ENCODE measurements at places on chromosomes 1 and 21. TPM values are rescaled to one million over a fixed set of nuclear protein-coding genes. Genes with fewer than 3 reads are reported as not detected.

DNA sequence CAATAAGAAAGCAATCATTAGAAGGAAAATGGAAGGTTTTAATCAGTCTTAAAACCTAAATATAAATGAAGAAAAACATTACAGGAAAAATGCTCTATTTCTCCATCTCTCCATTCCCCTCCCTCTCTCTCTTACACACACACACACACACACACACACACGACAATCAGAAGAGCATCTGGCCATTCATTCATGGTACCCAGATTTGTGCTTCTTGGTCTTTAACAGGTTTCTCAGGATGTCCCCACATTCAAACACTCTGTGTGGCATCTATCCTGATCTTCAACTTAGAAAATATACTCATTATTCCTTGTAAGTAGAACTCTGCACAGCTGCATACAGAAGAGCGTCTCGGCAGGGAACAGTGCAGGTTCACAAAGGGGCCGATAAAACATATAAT is 779 bp downstream of the LRRC40 start:
- DNase-seq: no peak

SUSD4 gene
- 1.8 TPM for total RNA-seq

KCNE2 gene
- total RNA-seq: not detected

UBE2U gene
- not detected for total RNA-seq

FOXE3 gene
- total RNA-seq: not detected

DNA sequence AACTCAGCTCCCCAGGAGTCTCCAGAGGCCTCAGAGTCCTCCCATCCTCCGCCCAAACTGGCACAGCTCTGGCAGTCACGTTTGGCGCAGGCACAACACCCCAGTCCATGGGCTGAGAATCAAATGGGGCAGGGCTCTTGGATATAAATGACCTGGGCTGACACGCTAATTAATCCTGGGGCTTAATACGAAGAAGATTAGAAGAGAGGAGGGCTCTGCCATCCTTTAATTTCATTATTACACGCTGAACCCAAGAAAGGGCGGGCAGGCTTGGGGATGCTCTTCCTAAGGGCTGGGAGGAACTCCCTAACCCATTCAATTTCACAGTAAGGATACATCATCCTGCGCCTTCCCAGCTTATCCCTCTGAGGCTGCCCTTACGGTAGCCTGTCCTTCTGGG is 2.4 kb downstream of the GRIK3 start:
- DNase-seq: no peak

PDE4DIP gene
- 16.8 TPM for total RNA-seq

DNA sequence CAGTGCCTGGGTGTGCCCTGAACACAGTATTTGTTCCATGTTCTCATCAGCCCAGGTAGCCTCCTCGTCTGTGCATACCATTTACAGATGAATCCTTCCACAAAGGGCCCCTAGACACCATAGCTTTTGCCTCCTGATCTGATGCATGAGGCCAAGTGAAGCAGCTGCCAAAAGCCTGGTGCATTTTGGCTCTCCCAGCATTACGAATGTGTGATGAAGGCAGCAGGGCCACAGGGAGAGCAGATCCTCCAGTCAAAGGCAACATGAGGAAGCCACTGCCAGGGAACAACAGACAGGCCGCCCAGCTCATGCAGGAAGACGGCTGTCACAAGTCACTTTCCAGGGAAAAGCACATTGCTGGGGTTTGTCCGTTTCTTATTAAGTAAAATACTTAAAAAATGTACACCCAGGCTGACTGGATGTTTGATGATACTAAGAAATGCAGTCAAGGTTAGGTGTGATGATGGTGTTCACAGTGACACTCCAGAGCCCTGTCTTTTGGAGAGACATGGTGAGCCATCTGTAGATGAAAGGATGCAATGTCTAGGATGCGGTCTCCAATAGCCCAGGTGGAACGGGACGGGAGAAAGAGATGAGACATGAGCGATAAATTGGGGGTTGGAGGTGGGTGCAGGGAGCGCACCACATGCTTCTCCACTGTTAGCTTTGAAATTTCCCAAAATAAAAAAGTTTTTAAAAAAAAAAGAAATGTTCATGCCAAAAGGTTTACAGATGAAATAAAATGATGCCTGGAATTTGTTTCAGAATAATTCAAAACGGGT is 48.7 kb downstream of the NPHP4 start:
- no peak for DNase-seq

DNA sequence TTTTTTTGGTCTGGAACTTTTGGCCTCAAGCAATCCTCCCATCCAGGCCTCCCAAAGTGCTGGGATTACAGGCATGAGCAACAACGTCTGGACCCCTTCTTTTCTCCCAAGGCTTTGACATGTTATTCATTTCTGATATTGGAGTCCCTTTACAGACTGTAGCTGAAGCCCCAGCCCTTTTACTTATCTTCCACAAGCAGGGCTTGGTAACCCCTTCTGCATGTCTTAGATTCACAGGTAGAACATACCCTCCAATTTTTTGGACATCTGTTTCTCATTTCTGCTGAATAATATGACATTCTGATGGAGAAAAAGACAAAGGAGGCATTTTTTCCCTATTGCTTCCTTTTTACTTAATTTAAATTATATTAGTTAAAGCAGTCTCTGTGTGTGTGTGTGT is 39.2 kb upstream of the RGS21 start:
- DNase-seq: no peak

- DNase-seq: no peak
Observed at GRCh38 chr21:26818906-26819305, 26.3 kb downstream of the ADAMTS1 start.

GRCh38 chr1:89670163-89670562 is 37.2 kb downstream of the LRRC8C start:
- DNase-seq: no peak

DNA sequence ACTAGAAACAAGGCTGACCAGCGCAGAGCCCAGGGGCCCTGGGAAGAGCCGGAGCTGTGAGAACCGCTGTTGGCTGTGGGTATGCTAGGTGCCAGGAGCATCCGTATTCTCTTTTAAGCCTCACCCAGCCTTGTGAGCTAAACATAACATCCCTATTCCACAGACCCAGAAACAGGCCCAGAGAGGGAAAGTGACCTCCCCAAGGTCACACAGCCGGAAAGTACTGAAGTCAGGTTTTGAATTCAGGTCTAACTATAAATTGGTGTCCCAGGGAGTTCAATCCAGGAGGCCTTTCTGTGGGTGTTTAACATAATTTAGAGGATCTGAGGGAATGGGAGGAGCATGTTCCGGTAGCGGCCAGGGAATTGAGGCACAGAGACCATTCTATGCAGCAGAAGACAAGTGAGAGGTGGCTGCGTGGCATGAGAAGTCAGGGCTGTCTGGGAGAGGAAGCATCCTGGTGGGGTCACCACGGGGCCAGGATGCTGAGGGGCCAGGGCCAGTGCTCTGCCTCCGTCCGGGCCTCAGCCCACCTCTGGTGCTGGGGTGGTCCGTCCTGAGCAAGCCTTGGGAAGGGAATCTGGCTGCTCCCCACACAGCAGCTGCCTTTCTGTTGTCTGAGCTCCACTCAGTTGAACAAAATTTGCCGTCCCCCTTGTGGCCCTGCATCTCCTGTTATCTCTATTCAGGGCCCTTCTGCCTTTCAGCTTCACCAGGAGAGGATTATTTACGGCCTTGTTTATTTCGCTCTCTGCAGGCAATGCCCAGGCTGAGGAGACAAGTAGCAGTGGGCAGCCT is 338.8 kb upstream of the VAMP3 start:
- no peak for DNase-seq

- no peak for DNase-seq
Observed at GRCh38 chr1:35298464-35298863, 30.0 kb downstream of the ZMYM4 start.

IGSF9 gene
- 1.9 TPM for total RNA-seq

DNA sequence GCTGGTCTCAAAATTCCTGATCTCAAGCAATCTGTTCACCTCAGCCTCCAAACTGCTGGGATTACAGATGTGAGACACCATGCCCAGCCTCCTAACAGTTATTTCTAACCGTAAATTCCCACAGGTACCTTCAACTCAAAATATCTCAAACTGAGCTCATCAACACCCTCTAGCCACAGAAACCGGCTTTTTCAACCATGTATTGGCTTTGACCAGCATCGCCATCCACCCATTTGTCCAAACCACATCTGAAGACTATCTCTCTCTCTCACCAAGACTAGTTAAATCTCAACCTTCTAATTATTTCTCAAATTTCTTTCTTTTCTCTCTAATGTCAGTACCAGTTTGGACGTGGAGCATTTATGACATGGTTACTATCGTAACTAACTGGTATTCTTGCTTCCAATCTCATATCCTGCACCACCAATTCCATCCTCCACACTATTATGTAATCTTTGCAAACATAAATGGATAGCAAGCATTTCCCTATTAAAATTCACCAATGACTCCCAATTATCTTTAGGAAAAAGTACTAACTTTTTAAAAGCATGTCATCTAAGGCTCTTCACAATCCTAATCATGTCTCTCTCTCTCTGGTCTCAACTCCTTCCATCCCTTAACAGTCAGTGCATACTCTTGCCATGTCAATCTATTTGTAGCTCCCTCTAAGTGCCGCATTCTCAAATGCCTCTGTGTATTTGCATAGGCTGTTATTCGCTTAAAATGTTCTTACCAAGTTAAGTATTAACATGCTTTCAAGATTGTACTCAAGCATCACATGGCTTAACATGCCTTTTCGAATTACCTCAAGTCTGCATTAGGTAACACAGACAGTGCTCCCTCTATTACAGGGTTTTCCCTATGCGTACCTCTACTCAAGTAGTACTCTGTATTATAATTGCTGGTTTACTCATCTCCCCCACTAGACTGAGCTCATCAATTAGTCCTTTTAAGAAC is 18.1 kb downstream of the RSBN1 start:
- DNase-seq: peak; percentile 50

SEC16B gene
- total RNA-seq: 0.96 TPM

SPRR2G gene
- not detected for total RNA-seq

ASB17 gene
- not detected for total RNA-seq

ELF3 gene
- 153 TPM for total RNA-seq

S100A14 gene
- 4.2 TPM for total RNA-seq

GRCh38 chr1:65554829-65555228 is 134.4 kb downstream of the LEPR start:
- DNase-seq: no peak

ARHGAP29 gene
- total RNA-seq: 82.3 TPM

DIPK1A gene
- 1.6 TPM for total RNA-seq

CD84 gene
- total RNA-seq: not detected

GRCh38 chr1:86137436-86137835 is 19.1 kb downstream of the COL24A1 start:
- peak; percentile 69 for DNase-seq

DNA sequence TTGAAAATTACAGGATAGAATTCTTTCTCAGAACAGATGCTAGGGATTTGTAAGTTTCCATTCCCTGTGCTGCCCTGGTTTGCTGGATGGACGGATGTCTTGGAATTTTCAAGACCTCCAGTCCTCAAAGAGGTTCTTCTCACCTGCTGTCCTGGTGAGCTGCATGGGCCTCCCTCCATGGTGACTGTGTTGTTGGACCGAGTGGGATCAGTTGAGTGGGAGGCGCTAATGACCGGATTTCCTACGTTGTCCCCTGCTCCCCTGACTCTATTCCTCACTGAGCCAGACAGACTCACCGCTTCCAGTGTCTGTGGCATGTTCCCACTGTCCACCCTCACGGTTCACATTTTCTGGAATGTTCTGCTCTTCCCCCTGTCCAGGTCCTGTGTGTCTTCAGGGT is 229.8 kb downstream of the CAMTA1 start:
- no peak for DNase-seq

APCS gene
- not detected for total RNA-seq

- DNase-seq: no peak
Observed at GRCh38 chr1:157238585-157238984, 100.4 kb upstream of the ETV3 start.

GRCh38 chr1:16484931-16485330 is 29.2 kb downstream of the RNU1-1 start:
- no peak for DNase-seq

DNA sequence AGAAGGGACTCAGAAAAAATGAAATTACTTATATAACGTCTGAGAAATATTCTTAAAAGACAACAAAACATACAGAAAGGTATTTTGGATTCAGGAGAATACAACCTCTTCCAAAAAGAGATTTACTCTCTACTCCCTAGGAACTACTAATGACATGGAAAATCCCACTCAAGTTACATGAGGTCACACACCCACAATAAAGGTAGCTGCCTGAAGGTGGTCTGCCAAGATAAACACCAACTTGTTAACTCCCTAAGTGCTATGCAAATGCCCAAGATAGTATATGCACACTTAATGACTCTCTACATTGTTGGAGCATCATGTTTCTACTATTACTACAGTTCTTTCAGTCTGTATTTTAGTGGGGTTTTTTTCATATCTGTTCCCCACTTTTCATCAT is 26.5 kb downstream of the RERE start:
- DNase-seq: no peak

DNA sequence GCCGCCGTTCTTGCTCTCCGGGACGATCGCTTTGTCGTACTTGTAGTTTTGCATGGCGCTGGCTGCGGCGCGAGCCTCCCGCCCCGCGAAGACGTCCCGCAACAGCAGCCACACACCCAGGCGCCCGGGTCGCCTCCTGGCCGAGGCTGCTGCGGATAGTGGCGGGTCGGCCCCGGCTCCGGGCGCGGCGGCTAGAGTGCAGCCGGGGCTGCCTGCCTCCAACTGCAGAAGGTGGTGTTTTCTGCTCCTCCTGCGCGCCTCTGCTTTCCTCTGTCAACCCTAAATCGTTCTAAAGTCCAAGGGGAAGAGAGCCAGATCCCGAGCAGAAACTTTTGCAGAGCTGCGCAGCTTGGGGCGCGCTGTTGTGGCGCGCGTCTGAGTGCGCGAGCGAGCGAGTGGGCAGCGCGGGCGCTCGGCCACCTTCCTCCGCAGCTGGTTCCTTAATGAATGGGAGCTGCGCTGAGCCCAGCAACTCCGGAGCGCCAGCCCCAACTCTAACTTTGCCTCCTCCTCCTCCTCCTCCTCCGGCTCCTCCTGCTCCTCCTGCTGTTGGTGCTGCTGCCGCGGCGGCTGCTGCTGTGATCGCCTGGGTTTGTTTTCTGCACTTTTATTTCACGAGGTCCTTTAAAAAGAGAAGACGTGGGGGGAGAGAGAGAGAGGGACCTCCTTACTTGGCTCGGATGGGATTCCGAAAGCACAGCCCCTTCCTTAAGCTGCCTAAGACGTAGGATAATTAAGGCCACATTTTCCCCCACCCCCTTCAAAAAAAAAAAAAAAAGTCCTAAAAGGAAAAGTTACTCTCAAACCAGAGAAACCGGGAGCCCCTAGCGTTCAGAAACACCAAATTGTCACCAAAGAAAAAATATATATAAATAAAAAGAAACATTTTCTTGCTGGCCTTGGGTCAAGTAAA is at the start of gene PLPP3:
Gene PLPP3 (minus strand): TSS at position 601 of the 913 bp plus-strand sequence. CDS start 547 bp downstream, at position 54.
- DNase-seq: peak; percentile 53

SPRR2E gene
- total RNA-seq: not detected

DNA sequence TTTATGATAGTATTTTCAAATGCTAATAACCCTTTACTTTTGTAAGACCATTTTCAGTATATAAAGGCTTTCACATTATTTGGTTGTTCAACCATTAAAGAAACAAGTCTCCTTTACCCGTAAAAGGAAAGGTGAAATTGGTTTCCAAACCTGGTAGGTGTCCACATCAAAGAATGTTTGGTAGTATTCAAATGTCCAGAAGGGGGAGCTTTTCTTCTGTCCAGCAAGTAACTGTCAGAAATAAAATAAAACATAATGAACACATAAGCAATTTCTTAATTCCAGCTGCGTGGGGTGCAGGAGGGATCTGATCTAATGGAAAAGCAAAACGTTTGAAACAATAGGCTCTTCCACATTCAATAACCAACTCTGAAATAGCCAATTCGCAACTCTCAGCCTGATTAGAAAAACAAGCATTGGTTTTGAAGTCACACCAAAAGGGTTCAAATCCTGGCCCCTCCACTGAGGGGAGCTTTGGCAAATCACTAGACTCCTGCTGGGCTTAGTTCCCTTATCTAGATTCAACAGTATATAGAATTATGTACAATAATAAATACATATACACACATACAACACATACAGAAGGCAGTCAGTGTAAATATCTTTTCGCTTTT is 11.0 kb downstream of the YIPF1 start:
- peak; percentile 28 for DNase-seq

FCER1G gene
- not detected for total RNA-seq

Data from kidney epithelial cell (primary cell).